ENCODE measurements at places on chromosomes 6 and 20. TPM values are rescaled to one million over a fixed set of nuclear protein-coding genes. Genes with fewer than 3 reads are reported as not detected.
A peak's percentile ranks its signal among the peaks of the same experiment; 100 is the strongest.

Gene ZBTB22
- total RNA-seq, result 12.6 TPM

Gene SLC17A1
- not detected for total RNA-seq

Gene STK4
- total RNA-seq, result 35.3 TPM

Gene RHAG
- total RNA-seq, result not detected

Gene TFAP2C
- 24.9 TPM for total RNA-seq

Gene WFDC12
- not detected for total RNA-seq

Gene RAB44
- under 0.01 TPM for total RNA-seq

Gene RRBP1
- 49.8 TPM for total RNA-seq

Gene GSTA4
- 20.6 TPM for total RNA-seq

- no peaks in the 10 kb centered on the region for H3K27me3 ChIP-seq
- no peaks in the 10 kb centered on the region for H3K4me1 ChIP-seq
- H3K4me3 ChIP-seq, result no peak overlapping the region
- no peak for DNase-seq
These were observed 57.5 kb downstream of the SYNJ2 start for GRCh38 chr6:158039178-158039557.

DNA sequence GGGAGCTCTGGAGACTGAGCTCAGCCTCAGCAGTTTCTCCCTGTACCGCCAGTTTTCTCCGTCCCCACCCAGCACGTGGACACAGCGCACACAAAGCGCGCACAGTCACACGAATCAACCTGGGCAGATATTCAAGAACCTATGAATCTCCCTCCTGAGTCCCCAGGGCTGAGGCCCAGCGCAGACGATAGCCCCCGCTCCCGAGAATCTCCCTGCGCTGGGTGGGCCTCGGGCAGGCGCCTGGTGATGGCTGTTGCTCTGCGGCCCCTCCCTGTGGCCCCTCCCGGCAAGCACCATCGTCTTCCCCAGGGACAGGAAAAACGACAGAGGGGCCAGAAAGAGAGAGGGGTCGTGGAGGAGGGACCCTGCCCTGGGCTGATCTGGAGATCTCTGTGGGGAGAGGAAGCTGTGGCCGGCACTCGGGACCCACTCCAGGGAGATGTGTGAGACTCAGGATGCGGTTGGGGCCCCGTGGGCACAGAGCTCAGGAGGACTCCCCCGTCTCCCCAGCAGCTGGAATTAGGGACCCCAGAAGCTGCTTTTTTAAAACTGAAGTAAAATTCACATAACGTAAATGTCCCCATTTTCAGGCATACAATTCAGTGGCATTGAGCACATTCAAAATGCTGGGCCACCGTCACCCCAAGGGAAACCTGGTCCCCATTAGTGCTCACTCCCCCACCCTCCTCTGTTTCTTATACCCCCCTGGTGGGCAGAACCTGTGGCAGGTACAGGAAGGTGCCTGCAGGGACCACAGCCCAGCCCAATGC, 330.8 kb downstream of the TAF4 start:
- H3K27ac ChIP-seq, result no peak overlapping the region
- peaks cover 39% of the 10 kb centered on the region for H3K27me3 ChIP-seq
- no peaks in the 10 kb centered on the region for H3K36me3 ChIP-seq
- H3K4me3 ChIP-seq, result no peak overlapping the region
- H3K4me1 ChIP-seq, result no peaks in the 10 kb centered on the region
- no peak for DNase-seq

DNA sequence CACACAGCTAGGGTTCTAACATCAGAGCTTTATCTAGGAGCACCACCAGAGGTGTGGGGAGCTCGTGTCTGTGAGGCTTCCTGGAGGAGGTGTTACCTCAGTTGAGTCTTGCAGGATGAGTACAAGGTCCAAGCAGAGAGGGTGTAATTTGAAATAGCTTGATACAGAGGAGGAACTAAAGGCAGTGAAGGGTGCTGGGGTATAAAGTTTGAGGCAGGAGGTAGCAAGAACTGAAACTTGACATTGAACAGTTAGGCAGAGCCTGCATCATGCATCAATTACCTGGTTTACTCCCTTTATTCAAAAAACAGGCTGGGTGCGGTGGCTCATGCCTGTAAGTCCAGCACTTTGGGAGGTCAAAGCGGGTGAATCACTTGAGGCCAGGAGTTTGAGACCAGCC, 241.2 kb downstream of the UST start:
- no peak for DNase-seq
- no peaks in the 10 kb centered on the region for H3K36me3 ChIP-seq
- no peaks in the 10 kb centered on the region for H3K27me3 ChIP-seq
- H3K4me1 ChIP-seq, result no peaks in the 10 kb centered on the region
- H3K27ac ChIP-seq, result no peak overlapping the region

DNA sequence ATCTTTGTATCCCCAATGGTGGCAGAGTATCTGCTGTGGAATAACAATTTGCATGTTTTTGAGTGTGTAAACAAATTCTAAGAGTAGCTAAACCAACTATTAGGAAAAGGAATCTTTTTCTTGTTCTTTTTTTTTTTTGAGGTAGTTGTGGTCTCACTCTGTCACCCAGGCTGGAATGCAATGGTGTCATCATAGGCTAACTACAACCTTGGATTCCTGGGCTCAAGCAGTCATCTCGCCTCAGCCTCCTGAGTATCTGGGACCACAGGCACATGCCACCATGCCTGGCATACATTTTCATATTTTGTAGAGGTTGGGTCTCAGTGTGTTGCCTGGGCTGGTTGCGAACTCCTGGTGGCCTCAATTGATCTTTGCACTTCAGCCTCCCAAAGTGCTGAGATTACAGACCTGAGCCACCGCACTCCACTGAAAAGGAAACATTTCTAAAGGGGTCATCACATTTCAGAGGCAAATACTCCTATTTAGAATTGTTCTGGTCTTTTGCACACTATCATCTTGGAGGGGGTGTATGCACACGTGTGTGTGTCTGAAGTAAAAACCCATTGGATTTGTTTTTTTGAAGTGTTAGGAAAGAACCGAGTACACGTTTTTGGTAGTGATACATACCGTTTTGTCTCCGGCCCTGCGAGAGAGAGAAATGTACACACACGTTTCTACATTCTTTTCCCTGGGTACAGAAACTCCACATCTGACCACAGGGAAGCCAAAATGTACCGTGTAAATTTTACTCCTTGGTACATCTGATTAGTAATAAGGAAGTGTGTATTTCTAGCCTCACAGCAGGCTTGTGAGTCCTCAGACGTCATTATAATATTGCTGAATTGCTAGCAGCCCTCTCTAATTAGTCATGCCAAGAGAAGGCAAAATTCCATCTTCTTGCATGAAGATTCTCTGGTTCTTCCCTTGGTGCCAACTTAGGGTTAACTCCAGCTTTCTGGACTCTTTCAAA, 183.6 kb downstream of the JARID2 start:
- H3K27ac ChIP-seq, result no peak overlapping the region
- DNase-seq, result no peak
- no peaks in the 10 kb centered on the region for H3K36me3 ChIP-seq
- H3K4me3 ChIP-seq, result no peak overlapping the region
- no peaks in the 10 kb centered on the region for H3K4me1 ChIP-seq

GRCh38 chr6:39338397-39338796, 15.9 kb upstream of the KCNK16 start:
- no peaks in the 10 kb centered on the region for H3K27me3 ChIP-seq
- H3K4me1 ChIP-seq, result no peaks in the 10 kb centered on the region
- no peak for DNase-seq
- H3K27ac ChIP-seq, result no peak overlapping the region
- H3K36me3 ChIP-seq, result no peaks in the 10 kb centered on the region

- H3K27ac ChIP-seq, result no peak overlapping the region
- H3K4me1 ChIP-seq, result no peaks in the 10 kb centered on the region
- H3K4me3 ChIP-seq, result no peak overlapping the region
- H3K27me3 ChIP-seq, result no peaks in the 10 kb centered on the region
- DNase-seq, result no peak
These were observed 705.4 kb downstream of the RFPL4B start for GRCh38 chr6:113052506-113052905.

GRCh38 chr6:150857945-150858308, 7.6 kb upstream of the MTHFD1L start:
- no peaks in the 10 kb centered on the region for H3K27me3 ChIP-seq
- H3K36me3 ChIP-seq, result no peaks in the 10 kb centered on the region
- H3K4me1 ChIP-seq, result peaks cover 5% of the 10 kb centered on the region
- DNase-seq, result no peak

GRCh38 chr6:142568857-142569597, 267.2 kb downstream of the ADGRG6 start:
- peak overlapping the region; percentile 68 for H3K27ac ChIP-seq
- H3K36me3 ChIP-seq, result no peaks in the 10 kb centered on the region
- DNase-seq, result no peak
- no peaks in the 10 kb centered on the region for H3K27me3 ChIP-seq
- no peak overlapping the region for H3K4me3 ChIP-seq
- H3K4me1 ChIP-seq, result no peaks in the 10 kb centered on the region

DNA sequence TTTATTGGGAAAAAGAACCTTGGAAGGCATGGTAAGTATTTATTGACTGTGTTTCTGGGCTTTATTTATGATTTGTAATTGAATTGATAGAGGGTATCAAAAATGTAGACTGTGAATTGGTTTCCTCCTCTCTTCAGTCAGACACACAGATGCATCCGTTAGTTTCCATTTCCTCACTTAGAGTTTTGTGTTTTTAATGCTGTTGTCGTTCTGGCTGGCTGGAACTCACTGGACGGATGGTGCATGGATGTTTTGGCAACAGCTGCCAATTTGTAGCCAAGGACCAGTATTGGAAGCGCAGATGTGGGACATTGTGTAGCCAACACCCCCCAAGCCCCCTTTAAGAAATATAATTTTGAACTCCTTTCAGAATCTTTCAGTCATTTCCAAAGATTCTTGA, 134.5 kb downstream of the JARID2 start:
- DNase-seq, result no peak
- H3K4me1 ChIP-seq, result no peaks in the 10 kb centered on the region
- H3K4me3 ChIP-seq, result no peak overlapping the region
- H3K27me3 ChIP-seq, result no peaks in the 10 kb centered on the region
- H3K36me3 ChIP-seq, result no peaks in the 10 kb centered on the region

- no peaks in the 10 kb centered on the region for H3K4me1 ChIP-seq
- no peaks in the 10 kb centered on the region for H3K27me3 ChIP-seq
- no peak overlapping the region for H3K4me3 ChIP-seq
- H3K36me3 ChIP-seq, result no peaks in the 10 kb centered on the region
- no peak for DNase-seq
These were observed 89.4 kb downstream of the SLC24A3 start for GRCh38 chr20:19301843-19302242.

GRCh38 chr20:44728801-44729443, 13.8 kb downstream of the CCN5 start:
- no peaks in the 10 kb centered on the region for H3K36me3 ChIP-seq
- no peak overlapping the region for H3K27ac ChIP-seq
- DNase-seq, result peak; percentile 79

DNA sequence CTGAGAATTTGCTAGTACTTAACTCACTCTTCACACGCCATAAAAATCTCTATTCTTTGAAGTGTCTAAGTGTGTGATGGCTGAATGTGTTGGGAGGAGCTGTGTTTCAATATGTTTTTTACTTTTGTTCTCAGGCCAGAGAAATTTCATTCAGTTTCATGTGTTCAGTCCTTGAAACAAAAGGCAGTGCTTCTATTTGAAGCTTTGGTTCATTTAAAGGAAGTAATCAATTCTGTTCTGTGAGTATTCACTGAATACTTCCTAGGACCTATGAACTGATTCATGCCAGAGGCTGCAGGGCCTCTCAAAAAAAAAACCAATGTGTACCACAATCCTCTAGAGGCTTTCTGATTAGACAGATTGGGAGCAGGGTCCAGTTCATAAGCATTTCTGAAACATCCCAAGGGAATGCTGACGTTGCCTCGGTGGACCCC, 12.4 kb upstream of the F13A1 start:
- H3K36me3 ChIP-seq, result no peaks in the 10 kb centered on the region
- no peak overlapping the region for H3K4me3 ChIP-seq
- H3K4me1 ChIP-seq, result no peaks in the 10 kb centered on the region
- DNase-seq, result no peak

DNA sequence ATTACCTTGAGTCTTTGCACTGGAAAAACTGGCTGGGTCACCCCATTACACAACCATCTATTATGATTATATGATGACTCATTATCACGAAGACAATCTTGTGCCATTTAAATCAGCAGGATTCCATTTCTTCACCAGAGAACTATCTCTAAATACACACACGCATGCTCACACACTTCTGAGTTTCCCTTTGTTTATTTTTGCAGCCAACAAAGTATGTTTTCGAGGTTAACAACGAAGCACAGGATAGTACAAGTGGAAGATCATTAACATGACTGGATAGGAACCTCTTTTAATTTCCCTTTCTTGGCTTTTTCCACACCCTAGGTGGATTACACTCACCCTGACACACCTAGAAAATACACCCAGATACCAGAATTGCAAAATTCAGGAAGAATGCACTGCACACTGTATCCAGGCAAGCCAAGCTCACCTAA, 18.9 kb downstream of the PERP start:
- H3K27me3 ChIP-seq, result no peaks in the 10 kb centered on the region
- DNase-seq, result no peak
- H3K27ac ChIP-seq, result peak overlapping the region; percentile 85
- no peak overlapping the region for H3K4me3 ChIP-seq
- no peaks in the 10 kb centered on the region for H3K36me3 ChIP-seq

DNA sequence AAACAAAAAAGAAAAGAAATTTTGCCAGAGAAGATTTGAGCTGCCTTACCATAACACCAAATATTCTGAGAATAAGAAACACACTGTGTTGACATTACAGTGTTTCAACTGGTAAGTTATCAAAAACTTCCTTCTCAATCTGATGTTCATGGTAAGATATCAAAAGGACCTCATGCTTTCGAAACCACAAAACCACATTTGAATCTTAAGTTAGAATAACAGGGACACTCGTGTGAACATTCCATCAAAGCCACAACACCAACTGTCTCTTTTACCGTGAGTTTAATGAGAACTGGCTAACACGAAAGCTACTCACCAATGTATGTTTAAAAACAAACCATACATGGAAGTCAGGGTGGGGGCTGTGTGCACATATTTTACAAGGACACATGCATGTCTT, 73.0 kb upstream of the OPRM1 start:
- H3K4me1 ChIP-seq, result no peaks in the 10 kb centered on the region
- H3K27ac ChIP-seq, result no peak overlapping the region

GRCh38 chr6:15352220-15352619, 106.4 kb downstream of the JARID2 start:
- H3K36me3 ChIP-seq, result no peaks in the 10 kb centered on the region
- H3K4me1 ChIP-seq, result no peaks in the 10 kb centered on the region
- no peaks in the 10 kb centered on the region for H3K27me3 ChIP-seq
- no peak overlapping the region for H3K27ac ChIP-seq
- no peak for DNase-seq

DNA sequence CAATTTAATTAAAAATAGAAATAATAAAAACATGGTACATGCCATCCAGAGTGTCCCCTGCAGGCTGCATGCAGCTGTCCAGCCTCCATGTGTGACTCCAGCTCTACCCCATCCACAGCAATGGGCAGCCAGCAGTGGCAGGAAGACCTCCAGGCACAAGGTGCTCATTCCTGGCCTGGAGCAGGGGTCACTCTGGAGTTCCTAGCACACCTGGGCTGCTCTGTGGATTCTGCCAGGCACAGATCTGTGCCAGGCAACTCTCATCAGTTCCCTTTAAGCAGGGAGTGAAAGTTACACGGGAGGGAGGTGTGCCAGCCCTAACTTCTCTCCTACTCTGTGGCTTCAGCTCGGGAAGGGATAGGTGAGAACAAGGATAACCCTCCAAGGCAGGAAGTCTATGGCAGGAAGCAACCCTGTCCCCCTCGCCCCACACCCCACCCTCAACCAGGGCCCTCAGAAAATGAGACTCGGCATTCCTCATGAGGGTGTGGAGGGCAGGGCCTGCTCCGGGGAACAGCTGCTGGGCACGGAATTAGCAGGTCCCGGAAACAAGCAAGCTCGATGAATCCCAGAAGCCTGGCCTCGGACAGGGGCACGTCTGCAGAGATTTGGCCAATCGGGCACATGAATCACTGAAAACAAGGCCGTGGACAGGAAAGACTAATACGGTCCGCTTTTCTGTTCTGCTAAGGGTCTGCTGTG, 10.0 kb downstream of the JPH2 start:
- H3K4me3 ChIP-seq, result no peak overlapping the region
- no peak for DNase-seq
- H3K4me1 ChIP-seq, result no peaks in the 10 kb centered on the region
- peaks cover 7% of the 10 kb centered on the region for H3K27me3 ChIP-seq
- H3K36me3 ChIP-seq, result no peaks in the 10 kb centered on the region

Data from breast epithelium (tissue), 4 donors.